Effector CD4-positive, alpha-beta T cell (primary cell): ENCODE measurements at places on chromosomes 3 and 15.

- DNase-seq, result no peak
Observed at GRCh38 chr15:77410701-77411618, 8.9 kb downstream of the PEAK1 start.

- no peak for DNase-seq
Observed at GRCh38 chr15:57377478-57377847, 1.2 kb downstream of the CGNL1 start.

DNA sequence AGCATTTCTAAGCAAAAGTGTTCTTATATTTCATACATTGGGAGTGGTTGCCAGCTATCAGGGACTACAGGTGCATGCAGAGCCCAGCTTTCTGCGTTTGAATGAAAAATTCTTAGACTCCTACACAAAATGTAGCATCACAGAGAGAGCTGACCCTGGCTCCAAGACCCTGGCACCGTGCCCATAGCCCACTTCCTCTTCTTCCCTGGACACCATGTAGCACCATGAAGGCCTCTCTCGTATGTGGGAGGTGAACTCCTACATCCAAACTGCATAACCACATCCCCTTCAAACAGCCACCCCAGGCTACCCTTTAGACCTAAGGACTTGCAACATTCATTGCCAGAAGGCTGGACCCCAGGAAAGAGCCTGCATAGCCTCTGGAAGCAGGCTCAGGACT lies 35.8 kb upstream of the ATOSA start:
- no peak for DNase-seq

DNA sequence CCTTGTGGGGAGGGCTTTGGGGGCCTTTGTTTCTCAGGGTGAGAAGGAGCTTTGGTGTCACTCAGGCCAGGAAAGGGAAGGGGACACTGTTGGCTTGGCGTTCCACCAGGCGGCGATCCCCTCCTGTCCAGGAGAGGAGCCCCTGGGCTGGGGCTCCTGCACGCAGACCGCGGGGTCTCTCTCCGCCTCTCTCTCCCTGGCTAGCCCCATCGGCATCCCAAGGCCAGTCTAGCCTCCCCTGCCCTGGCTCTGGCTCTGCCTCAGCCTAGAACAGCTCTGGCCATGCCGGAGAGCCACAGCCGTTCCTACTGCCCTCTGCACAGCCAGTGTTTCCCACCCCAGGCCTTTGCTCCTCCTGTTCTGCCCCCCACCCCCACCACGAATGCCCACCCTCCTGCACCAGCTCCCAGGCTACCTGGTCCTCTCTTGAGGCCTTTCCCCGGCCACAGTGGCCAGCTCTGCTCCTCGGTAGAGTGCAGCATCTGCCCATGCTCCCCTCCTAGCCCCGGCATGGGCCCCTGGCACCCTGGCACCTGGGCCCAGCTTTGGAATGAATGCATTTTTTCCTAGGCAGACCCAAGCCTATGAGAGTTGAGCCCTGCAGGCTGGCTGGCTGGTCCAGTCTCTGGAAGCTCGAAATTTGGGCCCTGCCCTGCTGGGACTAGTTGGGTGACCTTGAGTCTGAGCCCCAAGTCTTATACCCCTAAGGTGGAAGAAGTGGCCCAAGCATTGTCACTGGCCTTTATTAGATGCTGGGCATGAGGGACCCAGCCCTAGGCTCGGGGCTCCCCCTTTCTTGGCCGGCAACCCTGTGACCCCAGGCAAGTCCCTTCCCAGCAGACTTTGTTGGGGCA lies 2.4 kb downstream of the PLXNA1 start:
- DNase-seq, result no peak

DNA sequence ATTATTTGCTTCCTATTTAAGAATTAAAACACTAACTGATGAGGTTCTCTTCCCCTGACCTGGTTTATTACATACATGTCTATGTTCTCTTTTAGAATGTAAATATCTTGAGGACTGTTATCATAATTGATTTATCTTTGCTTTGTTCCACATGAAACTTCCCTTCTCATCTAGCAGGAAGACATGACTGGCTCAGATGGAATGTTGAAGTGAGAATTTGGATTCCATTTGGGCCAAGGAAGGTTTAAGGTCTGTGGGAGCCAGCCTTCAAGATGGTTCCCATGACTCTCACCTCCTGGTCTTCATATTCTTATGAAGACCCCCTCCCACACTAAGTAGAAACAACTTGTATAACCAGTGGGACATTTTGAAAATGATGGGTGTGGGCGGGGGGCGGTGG lies 222.2 kb upstream of the GADL1 start:
- no peak for DNase-seq

DNA sequence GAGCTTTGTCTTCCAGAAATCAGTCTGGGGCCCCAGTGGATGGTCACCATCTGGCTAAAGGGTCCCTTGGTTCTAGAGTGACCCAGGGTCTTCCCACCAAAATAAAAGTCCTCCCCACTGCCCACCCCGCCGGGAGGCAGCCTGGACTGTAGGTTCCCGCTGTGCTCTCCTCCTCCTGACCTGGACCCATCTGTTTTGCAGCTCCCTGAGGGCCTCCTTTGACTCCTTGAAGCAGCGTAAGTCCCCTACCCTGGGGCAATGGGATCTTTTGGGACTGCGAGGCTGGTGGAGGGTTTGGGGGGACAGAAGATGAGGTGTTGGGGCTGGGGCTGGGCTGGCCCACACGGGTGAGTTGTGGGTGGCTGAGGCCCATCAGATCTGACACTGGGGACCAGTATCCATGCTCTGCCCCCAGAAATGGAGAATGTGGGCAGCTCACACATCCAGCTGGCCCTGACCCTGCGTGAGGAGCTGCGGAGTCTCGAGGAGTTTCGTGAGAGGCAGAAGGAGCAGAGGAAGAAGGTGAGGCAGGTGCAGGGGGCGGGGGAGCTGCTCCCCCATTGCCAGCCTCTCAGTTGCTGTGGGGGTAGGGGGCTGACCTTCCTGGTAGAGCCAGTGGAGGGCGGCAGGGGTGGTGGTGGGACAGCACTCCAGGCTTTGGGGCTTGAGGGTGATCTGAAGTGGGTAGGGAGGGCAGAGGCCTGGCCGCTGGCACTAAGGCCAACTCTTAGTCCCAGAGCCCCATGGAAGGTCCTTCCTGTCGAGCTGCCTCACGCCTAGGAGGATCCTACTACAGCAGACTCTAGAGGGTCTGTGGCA lies 30.4 kb downstream of the PSTPIP1 start:
- peak; percentile 0 for DNase-seq

- no peak for DNase-seq
Observed at GRCh38 chr3:70527026-70527425, 214.6 kb upstream of the MDFIC2 start.

- no peak for DNase-seq
Observed at GRCh38 chr3:4821338-4821737, 157.9 kb upstream of the BHLHE40 start.

DNA sequence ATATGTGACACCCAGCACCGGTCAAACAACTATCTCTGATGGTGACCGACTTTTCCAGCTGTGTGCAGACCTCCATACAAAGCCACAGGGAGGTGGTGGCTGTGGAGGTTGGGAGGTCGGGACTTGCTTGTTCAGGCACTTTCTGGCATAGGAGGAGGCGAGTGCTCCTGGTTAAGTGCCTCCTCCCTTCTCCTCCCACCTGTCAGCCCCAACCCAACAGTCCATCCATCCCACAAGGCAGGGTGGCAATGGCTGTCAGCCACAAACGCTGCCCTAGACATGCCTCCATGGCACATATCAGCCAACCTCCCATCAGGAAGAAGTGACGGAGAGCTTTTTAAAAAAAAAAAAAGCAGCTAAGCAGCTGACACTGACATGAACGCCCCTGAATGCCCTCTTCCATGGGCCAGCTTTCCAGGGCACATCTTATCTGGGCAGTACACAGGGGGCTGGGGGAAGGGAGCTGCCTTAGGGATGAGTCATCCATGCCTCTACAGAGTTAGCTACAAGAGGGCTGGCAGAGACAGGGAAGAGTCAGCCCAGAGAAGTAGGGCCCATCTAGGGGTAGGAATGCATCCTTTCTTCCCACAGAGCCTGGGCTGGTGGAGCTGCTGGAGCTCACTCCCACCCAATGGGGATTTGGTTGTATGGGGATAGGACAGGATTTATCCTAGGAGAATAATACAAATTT lies 41.2 kb downstream of the CCDC12 start:
- DNase-seq, result no peak

GRCh38 chr3:59084583-59084982 lies 34.8 kb upstream of the CFAP20DC start:
- no peak for DNase-seq

- DNase-seq, result no peak
Observed at GRCh38 chr3:99925584-99926230, 108.0 kb downstream of the CMSS1 start.
